ENCODE measurements at places on chromosomes 5 and 9.

DNA sequence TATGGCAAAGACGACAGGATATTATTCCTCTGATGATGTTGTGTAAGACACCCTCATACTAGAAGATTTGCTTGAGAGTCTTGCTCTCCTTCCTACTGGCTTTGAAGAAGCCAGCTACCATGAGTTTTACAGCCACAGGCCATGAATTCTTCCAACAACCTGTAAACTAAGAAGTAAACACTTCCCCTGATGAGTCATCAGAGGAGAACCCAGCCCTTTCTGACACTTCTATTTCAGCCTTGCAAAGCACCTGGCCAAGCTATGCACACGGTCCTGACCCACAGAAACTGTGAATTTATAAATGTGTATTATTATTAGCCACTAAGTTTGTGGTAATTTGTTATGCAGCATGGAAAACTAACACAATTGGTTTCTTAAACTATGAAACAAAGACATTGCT is 288.8 kb upstream of the ADAMTSL1 start:
- no peak overlapping the region for H3K27ac ChIP-seq
- no peaks in the 10 kb centered on the region for H3K27me3 ChIP-seq
- no peak overlapping the region for H3K4me3 ChIP-seq
- no peak for DNase-seq
- no peaks in the 10 kb centered on the region for H3K36me3 ChIP-seq

DNA sequence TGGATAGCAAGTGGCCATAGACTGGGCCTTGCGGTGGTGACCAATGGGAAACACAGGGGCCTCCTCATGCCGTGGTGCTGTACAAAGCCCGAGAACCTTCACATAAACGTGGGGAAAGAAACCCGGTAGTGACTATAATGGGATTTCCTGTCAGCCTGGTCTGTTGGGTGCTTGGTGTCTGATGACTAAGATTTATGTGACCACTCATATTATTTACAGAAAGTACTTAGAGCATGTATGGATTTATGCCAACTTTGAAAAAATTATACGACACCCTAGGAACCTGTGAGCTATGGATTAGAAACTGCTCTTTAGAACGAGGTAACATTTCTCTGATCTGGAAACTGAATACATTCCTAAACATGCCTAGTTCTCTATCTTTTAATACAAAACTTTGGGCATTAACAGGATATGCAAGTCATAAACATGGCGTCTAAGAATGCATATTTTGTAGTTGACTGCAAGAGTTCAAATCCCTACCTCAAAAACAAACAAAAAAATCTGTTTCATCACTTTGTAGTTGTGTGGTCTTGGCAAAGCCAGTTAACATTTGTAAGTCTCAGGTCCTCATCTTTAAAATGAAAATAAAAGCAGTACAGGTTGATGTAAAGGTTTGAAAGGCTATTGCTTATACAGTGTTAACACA is 85.4 kb downstream of the TMEM167A start:
- no peaks in the 10 kb centered on the region for H3K27me3 ChIP-seq
- H3K36me3 ChIP-seq: no peaks in the 10 kb centered on the region
- H3K4me3 ChIP-seq: no peak overlapping the region
- no peak overlapping the region for H3K27ac ChIP-seq
- H3K4me1 ChIP-seq: no peaks in the 10 kb centered on the region

DNA sequence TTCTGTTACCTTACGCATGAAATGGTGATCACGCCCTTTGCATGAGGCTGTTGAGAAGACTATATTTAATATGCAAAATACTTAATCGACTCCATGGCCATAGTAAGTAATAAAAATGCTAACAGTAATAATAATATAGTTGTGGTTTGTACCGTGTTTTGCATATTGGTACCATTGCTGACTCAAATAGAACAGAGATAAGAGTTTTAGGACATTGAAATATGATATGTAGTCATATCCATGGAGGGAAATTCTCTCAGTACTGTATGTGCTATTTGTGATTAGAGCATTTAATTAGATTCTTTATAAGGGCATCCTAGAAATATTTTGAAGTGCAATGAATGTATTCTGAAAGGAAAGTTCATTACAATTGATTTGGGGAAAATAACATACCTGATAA is 41.9 kb downstream of the CFAP90 start:
- H3K4me1 ChIP-seq: no peaks in the 10 kb centered on the region
- DNase-seq: no peak
- no peaks in the 10 kb centered on the region for H3K27me3 ChIP-seq

GRCh38 chr5:139664086-139664693 is 16.0 kb downstream of the CXXC5 start:
- H3K4me1 ChIP-seq: peaks cover 21% of the 10 kb centered on the region
- no peak overlapping the region for H3K4me3 ChIP-seq
- DNase-seq: no peak
- H3K27me3 ChIP-seq: no peaks in the 10 kb centered on the region
- no peaks in the 10 kb centered on the region for H3K36me3 ChIP-seq

DNA sequence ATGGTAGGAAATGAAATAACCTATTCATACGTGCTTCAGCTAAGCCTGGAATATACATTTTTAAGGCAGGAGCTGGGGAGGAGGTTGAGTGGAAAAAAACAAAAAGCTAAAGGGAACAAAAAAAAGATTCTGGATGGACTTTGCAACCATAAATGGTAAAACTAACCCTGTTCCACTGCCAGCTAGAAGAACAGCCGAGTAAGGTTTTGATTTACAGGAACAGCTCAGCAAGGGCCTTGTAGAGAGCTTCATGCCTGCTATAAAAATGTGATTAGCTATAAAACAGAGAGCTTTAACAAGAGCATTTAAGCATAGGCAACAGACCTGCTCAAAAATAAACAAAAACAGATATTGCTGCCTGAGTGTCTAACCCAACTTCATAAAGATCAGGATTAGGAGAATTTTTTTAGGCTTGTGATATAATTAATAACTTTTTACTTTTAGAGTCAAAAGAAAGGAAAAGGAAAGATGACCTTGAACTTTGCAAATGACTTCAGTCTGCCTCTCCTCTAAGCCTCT is 194.8 kb downstream of the FBXL7 start:
- no peak overlapping the region for H3K4me3 ChIP-seq

DNA sequence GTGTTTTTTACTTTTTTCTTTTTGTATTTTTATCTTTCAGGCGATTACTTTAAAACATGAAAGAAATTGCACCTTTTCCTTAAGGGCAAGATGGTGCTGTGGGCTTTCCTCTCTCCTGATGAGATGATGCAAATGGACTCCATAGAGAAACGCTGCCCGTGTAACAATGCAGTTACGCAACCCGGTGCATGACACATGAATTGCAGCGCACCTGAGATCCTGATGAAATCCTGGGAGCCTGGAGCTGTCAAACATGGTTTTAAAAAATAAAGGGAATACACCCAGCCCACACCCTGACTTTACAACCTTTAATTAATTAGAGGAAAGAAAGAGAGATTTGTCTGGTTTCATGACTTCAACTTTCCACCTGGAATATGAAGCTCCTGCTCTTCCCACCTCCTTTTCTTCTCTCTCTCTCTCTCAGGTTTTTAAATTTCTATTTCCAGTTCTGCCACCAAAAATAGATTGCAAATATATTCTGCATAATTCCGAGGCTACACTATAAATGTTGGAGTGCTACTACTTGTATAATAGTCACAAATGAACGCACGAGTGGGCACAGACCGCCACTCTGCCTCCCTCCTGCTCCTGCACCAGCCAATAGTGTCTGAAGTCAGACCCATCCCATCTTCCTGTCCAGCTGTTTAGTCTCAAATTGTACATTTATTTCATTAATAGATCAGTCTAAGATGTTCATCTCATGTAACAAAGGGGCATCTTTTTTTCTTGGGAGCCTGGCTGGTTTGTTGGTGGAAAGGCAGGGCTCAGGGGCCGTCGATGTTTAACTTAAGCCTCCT is 179.1 kb downstream of the AUH start:
- H3K27me3 ChIP-seq: no peaks in the 10 kb centered on the region
- H3K4me3 ChIP-seq: no peak overlapping the region
- peaks cover 5% of the 10 kb centered on the region for H3K4me1 ChIP-seq
- DNase-seq: no peak
- no peaks in the 10 kb centered on the region for H3K36me3 ChIP-seq

- DNase-seq: no peak
- H3K27ac ChIP-seq: no peak overlapping the region
Measured at GRCh38 chr9:89010526-89011111, 19.4 kb downstream of the S1PR3 start.

DNA sequence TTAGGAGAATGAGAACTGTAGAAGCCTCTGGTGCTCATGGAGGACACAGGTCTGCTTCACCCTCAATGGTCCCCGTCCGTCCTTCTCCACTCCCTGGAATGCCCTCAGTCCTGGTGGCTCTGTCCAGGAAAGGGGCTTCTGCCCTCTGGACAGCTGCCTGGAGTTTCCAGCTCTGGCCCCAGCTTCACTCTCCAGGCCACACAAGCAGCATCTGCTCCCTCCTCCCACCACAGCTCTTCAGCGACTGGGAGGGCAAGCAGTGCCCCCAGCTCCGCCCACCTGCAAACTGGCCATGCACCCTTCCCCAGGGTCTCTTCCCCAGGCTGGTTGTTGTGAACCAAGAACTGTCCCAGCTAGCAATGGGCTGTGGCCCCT is 4.7 kb downstream of the SARDH start:
- peaks cover 4% of the 10 kb centered on the region for H3K4me1 ChIP-seq
- no peaks in the 10 kb centered on the region for H3K36me3 ChIP-seq
- H3K27me3 ChIP-seq: no peaks in the 10 kb centered on the region
- no peak for DNase-seq

DNA sequence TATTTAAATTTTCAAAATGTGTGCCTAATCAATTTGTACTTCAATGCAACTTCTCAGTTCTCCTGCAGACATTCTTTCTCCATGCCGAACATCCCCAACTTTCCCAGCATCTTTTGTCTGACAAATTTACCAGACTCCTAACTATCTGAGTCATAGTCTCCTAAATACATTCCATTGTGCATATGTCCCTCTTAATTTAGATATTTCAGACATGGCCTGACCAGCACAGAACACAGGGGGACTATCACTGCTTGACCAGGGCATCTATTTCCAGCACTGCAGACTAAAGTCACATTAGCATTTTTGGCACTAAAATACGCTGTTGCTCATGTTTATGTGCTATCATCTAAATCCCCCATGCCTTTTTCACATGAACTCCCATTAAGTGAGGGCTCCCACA is 71.9 kb downstream of the ITGA1 start:
- no peaks in the 10 kb centered on the region for H3K36me3 ChIP-seq
- DNase-seq: no peak
- H3K27ac ChIP-seq: no peak overlapping the region
- H3K4me3 ChIP-seq: no peak overlapping the region
- no peaks in the 10 kb centered on the region for H3K27me3 ChIP-seq
- no peaks in the 10 kb centered on the region for H3K4me1 ChIP-seq

DNA sequence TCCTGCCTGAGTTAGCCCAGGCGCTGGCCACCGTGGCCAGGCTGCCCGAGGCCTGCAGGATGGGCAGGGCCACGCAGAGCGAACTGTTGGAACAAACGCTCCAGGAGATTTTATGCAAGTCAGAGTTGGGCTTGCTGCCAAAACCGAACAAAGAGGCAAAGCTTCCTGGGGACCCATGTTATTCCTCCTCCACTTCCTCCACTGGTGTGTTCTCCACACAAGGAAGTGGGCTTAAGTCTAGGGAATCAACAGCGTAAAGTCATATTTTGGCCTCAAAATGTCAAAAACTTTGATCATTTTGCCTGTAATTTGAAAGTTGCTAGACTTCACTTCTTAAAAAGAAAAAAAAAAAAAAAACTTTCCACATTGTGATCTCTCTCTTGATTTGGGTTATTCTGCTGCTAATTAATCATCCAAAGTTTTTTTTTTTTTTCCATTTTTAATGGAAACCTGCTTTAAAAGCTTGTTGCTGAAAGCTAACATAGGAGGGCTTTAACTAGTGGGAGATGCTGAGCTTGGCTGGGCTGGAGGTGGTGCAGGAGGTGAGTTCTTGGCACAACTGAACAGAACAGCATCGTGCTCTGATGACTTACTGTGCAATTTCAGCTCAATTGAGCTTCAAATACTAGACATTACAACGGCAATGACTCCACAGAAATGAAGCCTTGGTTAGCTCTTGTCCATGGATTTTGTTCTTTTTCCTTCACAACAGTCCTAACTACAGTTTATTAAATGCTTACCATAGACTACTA is 73.0 kb downstream of the PTPDC1 start:
- no peak overlapping the region for H3K4me3 ChIP-seq
- DNase-seq: no peak
- H3K27ac ChIP-seq: no peak overlapping the region
- no peaks in the 10 kb centered on the region for H3K4me1 ChIP-seq
- H3K36me3 ChIP-seq: no peaks in the 10 kb centered on the region
- H3K27me3 ChIP-seq: no peaks in the 10 kb centered on the region

GRCh38 chr9:2059274-2059929 is 44.3 kb downstream of the SMARCA2 start:
- H3K4me3 ChIP-seq: no peak overlapping the region
- H3K4me1 ChIP-seq: peaks cover 9% of the 10 kb centered on the region
- H3K27ac ChIP-seq: no peak overlapping the region
- no peaks in the 10 kb centered on the region for H3K27me3 ChIP-seq
- peaks cover 52% of the 10 kb centered on the region for H3K36me3 ChIP-seq

DNA sequence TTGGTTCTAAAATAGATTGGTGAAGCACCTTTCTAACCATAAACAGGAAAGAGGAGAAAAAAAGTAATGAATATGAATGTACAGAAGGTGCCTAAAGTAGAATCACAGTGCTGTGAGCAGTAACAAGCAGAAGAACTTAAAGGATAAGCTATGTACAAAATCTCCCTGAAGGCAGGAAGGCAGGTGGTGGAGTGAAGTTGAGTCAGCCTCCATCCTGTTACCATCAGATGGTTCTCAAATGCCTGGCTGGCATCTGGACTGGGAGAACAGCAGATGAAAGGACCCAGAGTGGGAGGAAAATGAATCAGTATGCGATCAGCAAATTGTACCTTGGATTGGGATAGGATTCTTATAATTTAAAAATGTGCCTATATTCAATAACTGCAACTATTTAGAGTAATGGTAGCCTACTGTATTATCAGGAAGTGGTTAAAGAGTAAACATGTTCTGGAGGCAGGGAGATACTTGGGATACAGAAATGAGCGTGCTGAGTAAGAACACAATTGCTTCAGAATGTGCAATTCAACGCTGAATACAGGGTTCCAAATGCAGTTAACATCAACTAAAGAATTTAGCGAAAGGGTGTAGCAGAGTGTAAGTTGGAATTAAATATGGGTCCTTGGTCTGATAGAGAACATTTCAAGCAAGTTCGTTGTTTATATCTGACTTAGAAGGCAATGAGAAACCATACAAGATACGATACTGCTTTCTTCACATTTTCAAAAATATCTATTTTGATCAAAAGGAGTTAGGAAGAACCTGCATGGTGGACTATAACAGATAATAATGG is 21.1 kb upstream of the FER start:
- H3K27ac ChIP-seq: no peak overlapping the region
- no peak overlapping the region for H3K4me3 ChIP-seq
- no peaks in the 10 kb centered on the region for H3K36me3 ChIP-seq
- H3K27me3 ChIP-seq: no peaks in the 10 kb centered on the region
- DNase-seq: no peak
- peaks cover 5% of the 10 kb centered on the region for H3K4me1 ChIP-seq

Data from effector memory CD4-positive, alpha-beta T cell (primary cell).